ENCODE measurements at places on chromosomes 2 and 18.

GRCh38 chr18:3400567-3401296, 49.2 kb upstream of the TGIF1 start:
- no peak for DNase-seq

- no peak for DNase-seq
These were observed 115.6 kb downstream of the SEPTIN10 start for GRCh38 chr2:109497911-109498870.

DNA sequence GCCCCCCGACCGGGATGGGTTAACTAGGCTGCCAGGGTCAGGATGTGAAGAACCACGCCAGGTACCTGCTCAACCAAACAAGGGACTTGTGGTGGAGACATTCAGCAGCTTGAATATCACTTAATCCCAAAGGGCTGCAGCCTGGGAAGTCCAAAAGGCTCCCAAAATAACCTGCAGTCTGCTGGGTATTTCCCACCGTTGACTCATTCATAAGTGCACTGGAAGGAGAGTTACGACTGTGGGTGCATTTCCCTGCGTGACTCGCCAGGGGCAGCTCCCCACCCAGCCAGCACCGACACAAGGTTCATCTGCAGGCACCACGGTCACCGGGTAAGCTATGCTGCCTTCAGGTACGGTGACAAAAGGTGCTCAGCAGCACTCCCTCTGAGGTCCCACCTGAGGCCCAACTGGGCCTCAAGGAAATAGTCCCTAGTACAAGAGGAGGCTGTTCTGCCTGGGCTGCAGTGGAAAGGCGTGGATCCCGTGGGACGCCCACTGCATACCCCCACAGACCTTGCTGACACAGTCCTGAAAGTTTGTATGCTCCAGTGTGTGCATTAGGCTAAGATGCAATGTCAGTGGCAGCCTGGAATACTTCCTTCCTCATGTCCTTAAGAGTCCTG, 86.5 kb downstream of the UXS1 start:
- no peak for DNase-seq

GRCh38 chr2:70241340-70241739, 7.1 kb downstream of the TIA1 start:
- no peak for DNase-seq

All from PC-9 (cell line).